Activated CD4-positive, alpha-beta memory T cell treated with anti-CD3 and anti-CD28 coated beads, Interleukin-2, amount 10 ng/mL, durations not matched to agents 7 days and 5 days (primary cell): ENCODE measurements at places on chromosomes 13 and 19. TPM values are rescaled to one million over a fixed set of nuclear protein-coding genes. Genes with fewer than 3 reads are reported as not detected.

DNA sequence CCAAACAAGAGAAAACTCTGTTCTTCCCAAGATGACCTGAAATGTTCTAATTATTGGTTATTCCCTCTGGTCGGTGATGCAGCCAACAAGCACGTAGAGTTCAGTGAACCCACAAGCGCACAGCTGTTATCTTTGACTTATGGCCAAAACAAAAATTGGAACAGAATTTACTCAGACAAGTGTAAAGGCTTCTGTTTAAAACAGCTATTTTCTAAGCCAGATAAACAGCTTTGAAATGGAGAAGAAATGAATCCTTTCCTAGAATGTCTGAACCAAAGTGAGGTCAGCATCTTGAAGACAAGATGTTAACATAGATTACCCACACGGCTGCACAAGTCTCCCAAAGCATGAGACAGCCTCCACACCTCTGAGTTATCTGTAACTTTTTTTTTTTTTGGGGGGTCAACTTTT is 669.2 kb downstream of the DIAPH3 start:
- H3K4me3 ChIP-seq = no peak overlapping the region
- no peak for DNase-seq
- no peaks in the 10 kb centered on the region for H3K4me1 ChIP-seq
- no peak overlapping the region for H3K27ac ChIP-seq
- no peaks in the 10 kb centered on the region for H3K36me3 ChIP-seq

DNA sequence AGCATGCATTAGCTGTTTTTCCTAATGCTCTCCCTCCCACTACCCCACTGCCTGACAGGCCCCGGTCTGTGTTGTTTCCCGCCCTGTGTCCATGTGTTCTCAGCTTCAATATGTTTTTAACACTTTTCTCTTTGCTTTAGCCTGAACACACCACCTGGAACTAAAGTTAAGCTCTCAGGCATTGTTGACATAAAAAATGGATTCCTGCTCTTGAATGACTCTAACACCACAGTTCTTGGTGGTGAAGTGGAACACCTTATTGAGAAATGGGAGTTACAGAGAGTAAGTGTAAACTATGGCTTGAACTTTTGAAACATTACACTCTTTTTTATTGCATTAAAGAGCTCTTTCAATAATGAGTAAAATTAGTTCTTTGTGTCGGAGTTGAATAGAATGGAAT is 70.1 kb downstream of the TDRD3 start:
- peaks cover 19% of the 10 kb centered on the region for H3K36me3 ChIP-seq
- no peaks in the 10 kb centered on the region for H3K27me3 ChIP-seq
- H3K27ac ChIP-seq = no peak overlapping the region
- H3K4me1 ChIP-seq = no peaks in the 10 kb centered on the region

- no peak overlapping the region for H3K4me3 ChIP-seq
- no peaks in the 10 kb centered on the region for H3K27me3 ChIP-seq
- no peaks in the 10 kb centered on the region for H3K36me3 ChIP-seq
- no peaks in the 10 kb centered on the region for H3K4me1 ChIP-seq
- no peak overlapping the region for H3K27ac ChIP-seq
These were observed 21.2 kb downstream of the INSR start for GRCh38 chr19:7272856-7273578.

DNA sequence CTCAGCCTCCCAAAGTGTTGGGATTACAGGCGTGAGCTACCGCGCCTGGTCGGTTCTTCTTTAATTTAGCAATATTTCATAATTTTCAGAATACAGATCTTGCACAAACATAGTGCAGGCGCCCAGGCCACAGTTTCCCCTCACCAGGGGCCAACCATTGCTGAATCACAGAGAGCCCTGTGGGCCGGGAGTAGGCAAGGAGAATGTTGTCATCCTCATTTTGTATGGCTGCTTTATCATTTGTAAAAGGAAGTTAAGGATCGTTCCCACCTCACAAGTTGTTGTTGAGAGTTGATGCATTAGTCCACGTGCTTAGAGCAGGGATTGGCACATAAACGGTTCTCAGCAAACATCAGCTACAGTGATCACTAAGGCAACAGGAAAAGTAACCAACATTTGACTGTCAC is 30.2 kb downstream of the MEIS3 start:
- H3K27me3 ChIP-seq = peaks cover 5% of the 10 kb centered on the region
- peaks cover 6% of the 10 kb centered on the region for H3K4me1 ChIP-seq
- no peak for DNase-seq
- H3K36me3 ChIP-seq = no peaks in the 10 kb centered on the region
- H3K27ac ChIP-seq = no peak overlapping the region

DNA sequence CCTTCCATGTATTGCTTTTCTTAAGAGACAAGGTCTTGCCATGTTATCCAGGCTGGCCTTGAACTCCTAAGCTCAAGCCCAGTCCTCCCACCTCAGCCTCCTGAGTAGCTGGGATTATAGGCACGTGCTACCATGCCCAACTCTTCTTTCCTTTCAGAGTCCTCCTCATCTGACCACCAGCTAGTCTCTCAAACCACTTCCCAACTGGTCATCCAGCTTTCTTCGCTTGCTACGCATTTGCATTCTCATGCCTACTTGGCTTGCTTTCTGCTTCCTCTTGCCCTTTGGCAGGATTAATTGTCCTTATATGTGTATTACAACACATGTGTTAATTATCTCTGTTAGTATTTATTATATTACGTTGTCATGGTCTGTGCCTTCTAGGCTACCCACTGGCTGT is 6.3 kb downstream of the GPR18 start:
- H3K27me3 ChIP-seq = no peaks in the 10 kb centered on the region
- no peak for DNase-seq
- no peak overlapping the region for H3K27ac ChIP-seq
- H3K4me1 ChIP-seq = peaks cover 44% of the 10 kb centered on the region
- H3K4me3 ChIP-seq = no peak overlapping the region

The ATP8B3 gene
- total RNA-seq = 23.3 TPM

- H3K27ac ChIP-seq = no peak overlapping the region
- H3K4me3 ChIP-seq = no peak overlapping the region
- no peaks in the 10 kb centered on the region for H3K36me3 ChIP-seq
- no peaks in the 10 kb centered on the region for H3K4me1 ChIP-seq
These were observed 764.4 kb downstream of the LIG4 start for GRCh38 chr13:107450931-107451330.

The NLRP11 gene
- not detected for total RNA-seq
